ENCODE measurements at places on chromosomes 1 and 21. TPM values are rescaled to one million over a fixed set of nuclear protein-coding genes. Genes with fewer than 3 reads are reported as not detected.

S100A2 gene
- polyA plus RNA-seq, result 6.9 TPM

RASSF5 gene
- 2.3 TPM for polyA plus RNA-seq

JAM2 gene
- polyA plus RNA-seq, result 3.6 TPM

AMY2A gene
- not detected for polyA plus RNA-seq

All from hepatocyte (in vitro differentiated cells).